ENCODE measurements at places on chromosomes 7 and 10.

DNA sequence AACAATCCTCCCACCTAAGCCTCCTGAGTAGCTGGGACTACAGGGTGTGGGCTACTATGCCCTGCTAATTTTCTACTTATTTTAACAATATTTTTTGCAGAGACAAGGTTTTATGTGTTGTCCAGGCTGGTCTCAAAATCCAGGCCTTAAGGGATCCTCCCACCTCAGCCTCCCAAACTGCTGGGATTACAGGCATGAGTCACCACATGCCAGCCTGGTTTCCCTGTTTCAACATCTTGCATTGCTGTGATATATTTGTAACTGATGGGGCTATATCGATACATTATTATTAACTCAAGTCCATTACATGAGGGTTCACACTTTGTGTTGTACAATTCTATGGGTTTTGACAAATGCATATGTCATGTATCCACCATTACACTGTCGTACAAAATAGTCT, 41.9 kb upstream of the OGDHL start:
- DNase-seq, result no peak

DNA sequence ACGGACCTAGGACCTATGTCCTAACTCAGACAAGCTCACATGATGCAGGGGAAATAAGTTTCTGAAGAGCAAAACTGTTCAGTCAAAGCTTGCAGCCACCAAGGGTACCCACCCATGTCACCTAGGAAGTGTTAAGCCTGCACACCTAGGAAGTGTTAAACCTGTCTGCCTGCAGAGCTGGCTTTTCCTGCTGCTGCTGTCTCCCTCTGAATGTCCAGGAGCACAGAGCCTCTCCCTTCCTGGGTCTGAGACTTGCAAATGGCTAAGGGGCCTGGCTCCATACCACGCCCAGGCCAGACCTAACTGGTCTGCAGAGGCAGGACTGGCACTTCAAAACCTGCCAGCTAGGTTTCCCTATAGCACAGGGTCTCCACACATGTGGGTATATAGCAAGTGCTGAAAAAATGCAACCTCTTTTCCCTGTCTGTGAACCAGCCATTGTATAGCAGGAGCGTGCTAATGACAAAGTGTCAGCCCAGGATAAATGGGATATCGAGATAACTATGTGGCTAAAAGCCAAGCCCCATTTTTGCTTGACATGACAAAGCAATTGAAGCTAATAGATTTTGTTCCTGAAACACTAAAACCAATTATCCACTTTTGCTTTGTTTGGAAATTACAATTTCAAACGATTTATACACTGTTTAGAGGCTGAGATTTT, 1.5 kb downstream of the GDF2 start:
- DNase-seq, result no peak

DNA sequence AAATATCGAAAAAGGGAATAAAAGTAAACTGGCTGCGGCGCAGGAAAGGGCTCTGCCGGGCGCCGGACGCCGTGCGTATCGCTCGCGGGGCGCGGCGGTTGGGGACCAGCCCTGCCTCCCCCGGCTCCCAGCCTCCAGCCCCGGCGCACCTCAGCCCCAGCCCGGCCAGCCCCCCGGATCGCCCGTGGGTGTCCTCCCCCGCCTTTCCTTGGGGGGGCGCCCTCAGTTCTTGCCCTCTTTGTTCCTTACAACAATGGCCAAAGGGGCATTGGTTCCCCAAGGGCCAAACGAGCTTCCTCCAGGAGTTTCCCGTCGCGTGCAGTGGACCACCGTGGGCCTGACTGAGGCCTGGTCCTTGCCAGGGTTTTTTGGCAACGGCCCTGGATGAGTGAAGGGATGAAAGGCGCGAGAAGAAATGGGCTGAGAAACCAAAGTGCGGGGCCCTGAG, 1.2 kb downstream of the MACROH2A2 start:
- no peak for DNase-seq

DNA sequence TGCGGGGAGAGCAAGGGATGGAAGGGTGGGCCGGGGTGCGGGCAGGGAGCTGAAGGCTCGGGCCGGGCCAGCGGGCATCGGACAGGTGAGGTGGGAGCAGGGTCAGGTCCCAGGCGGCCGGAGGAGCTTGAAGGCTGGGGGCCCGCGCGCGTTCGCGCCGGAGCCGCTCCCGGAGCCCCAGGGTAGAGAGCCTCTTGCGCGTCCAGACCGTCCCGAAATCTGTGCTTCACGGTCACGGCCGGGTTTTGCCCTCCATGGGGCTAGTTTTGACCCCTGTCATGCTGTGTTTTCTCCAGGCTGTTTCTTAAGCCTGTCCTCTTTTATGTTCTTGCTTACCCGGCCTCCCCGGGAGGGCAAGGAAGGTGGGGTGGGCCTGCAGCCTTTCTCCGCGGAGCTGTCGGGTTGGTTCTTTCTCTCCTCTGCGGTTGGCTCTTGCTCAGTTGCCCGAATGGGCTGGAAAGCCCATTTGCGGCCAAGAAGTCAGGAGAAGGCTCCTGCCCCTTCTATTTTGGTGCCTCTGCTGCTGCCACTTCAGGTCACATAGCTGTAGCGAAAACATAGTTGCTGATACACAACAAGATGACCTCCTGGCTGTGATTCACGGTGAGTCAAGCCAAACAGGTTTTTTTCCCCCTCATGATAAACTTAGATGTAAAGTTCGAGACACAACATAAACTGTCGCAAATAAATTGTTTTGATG, 650 bp downstream of the UBE2D1 start:
- DNase-seq, result no peak

DNA sequence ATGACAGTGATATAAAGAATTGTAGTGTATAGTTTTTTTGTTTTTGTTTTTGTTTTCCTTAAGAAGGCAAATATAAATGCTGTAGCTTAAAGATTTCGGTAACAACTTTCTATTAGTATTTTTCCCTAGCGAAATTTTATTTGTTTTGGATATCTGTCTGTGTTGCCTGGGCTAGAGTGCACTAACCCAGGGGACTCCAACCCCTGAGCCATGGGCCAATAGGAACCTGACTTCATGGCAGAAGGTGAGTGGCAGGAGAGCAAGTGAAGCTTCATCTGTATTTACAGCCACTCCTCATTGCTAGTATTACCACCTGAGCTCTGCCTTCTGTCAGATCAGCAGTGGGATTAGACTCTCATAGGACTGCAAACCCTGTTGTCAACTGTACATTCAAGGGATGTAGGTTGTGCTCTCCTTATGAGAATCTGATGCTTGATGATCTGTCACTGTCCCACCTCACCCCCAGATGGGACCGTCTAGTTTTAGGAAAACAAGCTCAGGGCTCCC, 65.4 kb upstream of the CCAR1 start:
- no peak for DNase-seq

DNA sequence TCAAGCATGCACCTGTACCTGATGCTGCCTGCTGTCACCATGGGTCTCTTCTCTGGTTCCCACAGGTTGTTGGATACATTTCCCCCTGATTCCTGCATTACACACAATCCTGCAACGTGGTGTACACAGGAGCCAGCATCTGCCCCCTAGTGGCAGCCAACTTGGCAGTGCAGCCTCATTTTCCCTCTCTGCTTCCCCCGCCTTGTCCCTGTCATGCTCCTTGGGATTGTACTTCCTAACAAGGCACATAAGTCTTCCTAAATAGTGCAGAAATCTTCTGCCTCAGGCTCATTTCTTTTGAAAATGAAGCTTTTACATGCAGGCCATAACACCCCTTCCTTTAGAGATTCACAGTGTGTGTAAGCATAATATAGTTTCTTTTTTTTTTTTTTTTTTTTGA, 387.5 kb downstream of the CCSER2 start:
- DNase-seq, result no peak

- no peak for DNase-seq
Measured at GRCh38 chr10:1375346-1376170, 319.4 kb downstream of the WDR37 start.

DNA sequence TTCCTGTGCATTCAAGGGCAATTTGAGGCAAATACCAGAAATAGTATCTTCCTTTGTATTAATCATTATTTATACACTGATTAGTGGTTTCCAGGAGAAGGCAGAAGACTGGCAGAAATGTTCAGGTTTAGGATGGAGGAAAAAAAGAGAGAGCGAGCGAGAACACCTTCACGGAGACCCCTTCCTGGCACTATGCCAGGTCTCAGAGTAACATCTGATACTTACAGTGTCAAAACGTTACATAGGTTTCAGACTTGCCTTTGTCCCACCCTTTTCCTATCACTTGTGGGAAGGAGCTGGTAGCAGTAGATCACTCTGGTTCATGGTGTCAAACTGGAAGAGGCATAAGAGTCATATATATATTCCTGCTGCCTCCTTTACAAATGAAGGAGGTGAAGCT, 652 bp downstream of the OR2A12 start:
- DNase-seq, result no peak

GRCh38 chr10:103578782-103579382, 85.4 kb downstream of the NEURL1 start:
- DNase-seq, result peak; percentile 7

GRCh38 chr10:110661292-110661691, 17.2 kb downstream of the RBM20 start:
- DNase-seq, result no peak

GRCh38 chr7:39647816-39648215, 24.4 kb downstream of the RALA start:
- DNase-seq, result no peak
